SK-N-SH (cell line): ENCODE measurements at places on chromosomes 2 and 18. TPM values are rescaled to one million over a fixed set of nuclear protein-coding genes. Genes with fewer than 3 reads are reported as not detected.

Gene NT5C1B
- polyA plus RNA-seq, result not detected in 2 replicates

Gene ELP2
- 38.3 and 48.5 TPM in 2 replicates for polyA plus RNA-seq

Gene GCKR
- 0.18 and 0.67 TPM in 2 replicates for polyA plus RNA-seq

Gene PID1
- polyA plus RNA-seq, result 0.06 and 0.16 TPM in 2 replicates

Gene IL36B
- not detected in 2 replicates for polyA plus RNA-seq

DNA sequence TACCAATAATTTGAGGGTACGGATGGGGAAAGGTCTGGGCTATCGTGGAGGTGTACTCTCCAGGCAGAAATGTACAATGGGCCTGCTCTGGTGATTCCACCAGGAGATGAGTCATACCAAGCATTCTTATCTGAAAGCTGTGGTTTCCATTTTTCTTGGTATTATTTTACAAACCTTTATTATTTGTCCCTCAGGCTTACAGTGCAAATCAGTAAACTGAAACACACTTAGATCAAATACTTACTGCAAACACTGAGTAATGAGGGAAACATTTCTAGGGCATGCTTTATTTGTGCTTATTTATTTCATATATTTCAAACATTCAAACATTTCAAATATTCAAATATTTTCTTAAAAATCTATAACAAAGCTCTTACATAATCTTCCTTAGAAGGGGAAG lies 319.8 kb downstream of the RND3 start:
- H3K27ac ChIP-seq, result peak overlapping the region; percentile 40
- no peak overlapping the region for H3K4me3 ChIP-seq
- no peaks in the 10 kb centered on the region for H3K27me3 ChIP-seq
- H3K4me1 ChIP-seq, result peaks cover 21% of the 10 kb centered on the region; the same call in 1 of the 2 replicates

- peaks cover 7% of the 10 kb centered on the region; the same call in 1 of the 2 replicates for H3K36me3 ChIP-seq
- no peaks in the 10 kb centered on the region for H3K27me3 ChIP-seq
- H3K4me1 ChIP-seq, result no peaks in the 10 kb centered on the region
- no peak overlapping the region for H3K27ac ChIP-seq
Measured at GRCh38 chr2:30239986-30240752, 8.8 kb downstream of the LBH start.

- H3K4me1 ChIP-seq, result no peaks in the 10 kb centered on the region
- H3K36me3 ChIP-seq, result peaks cover 38% of the 10 kb centered on the region
- no peak overlapping the region for H3K27ac ChIP-seq
Measured at GRCh38 chr2:175136334-175137215, 31.4 kb downstream of the ATF2 start.

DNA sequence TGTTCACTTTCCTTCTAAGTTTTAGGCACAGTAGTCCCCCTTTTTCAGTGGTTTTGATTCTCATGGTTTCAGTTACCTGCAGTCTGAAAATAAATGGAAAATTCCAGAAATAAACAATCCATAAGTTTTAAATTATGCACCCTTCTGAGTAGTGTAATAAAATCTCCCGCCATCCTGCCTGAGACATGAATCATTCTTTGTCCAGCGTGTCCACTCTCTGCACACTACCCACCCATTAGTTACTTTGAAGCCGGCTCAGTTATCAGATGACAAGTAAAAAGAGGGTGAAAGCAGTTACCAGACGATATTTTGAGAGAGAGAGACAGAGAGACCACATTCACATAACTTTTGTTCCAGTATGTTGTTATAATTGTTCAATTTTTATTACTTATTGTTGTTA lies 400.5 kb downstream of the TMX3 start:
- H3K4me1 ChIP-seq, result peaks cover 2% of the 10 kb centered on the region
- no peaks in the 10 kb centered on the region for H3K27me3 ChIP-seq
- DNase-seq, result no peak
- no peaks in the 10 kb centered on the region for H3K36me3 ChIP-seq

- H3K4me1 ChIP-seq, result no peaks in the 10 kb centered on the region
- H3K27ac ChIP-seq, result no peak overlapping the region
- no peaks in the 10 kb centered on the region for H3K27me3 ChIP-seq
- no peak overlapping the region for H3K4me3 ChIP-seq
- no peaks in the 10 kb centered on the region for H3K36me3 ChIP-seq
Measured at GRCh38 chr2:51256736-51257135, 224.8 kb upstream of the NRXN1 start.

- no peak for DNase-seq
- no peaks in the 10 kb centered on the region for H3K36me3 ChIP-seq
- no peak overlapping the region for H3K27ac ChIP-seq
- no peaks in the 10 kb centered on the region for H3K4me1 ChIP-seq
- H3K27me3 ChIP-seq, result no peaks in the 10 kb centered on the region
- no peak overlapping the region for H3K4me3 ChIP-seq
Measured at GRCh38 chr2:10517351-10518043, 69.4 kb upstream of the ODC1 start.

DNA sequence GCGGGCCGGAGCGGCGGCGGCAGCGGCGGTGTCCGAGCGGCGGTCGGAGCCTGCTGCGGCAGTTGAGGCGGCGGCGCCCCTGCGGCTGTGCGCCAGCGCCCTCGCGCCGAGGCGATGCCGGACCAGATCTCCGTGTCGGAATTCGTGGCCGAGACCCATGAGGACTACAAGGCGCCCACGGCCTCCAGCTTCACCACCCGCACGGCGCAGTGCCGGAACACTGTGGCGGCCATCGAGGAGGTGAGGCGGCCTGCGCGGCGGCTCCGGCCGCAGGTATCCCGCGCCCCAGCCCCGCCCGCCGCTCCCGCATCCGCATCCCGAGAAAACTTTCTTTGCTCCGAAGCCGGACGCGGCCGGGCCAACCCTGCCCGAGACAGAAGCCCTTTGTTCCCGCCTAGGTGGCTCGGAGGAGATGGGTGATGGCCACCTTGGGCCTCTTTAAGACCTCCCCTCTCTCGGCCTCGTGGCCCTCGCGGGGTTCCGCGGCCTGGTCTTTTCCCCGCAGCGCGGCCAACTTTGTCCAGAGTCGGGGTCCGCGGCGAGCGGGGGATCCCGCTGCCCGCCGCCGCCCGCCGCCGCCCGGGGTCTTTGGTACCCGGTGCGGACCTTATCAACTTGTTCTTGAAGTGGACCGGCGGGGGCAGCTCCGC lies 504 bp downstream of the ASAP2 start:
- peaks cover 11% of the 10 kb centered on the region for H3K36me3 ChIP-seq
- H3K27me3 ChIP-seq, result no peaks in the 10 kb centered on the region
- peaks cover 12% of the 10 kb centered on the region for H3K4me1 ChIP-seq
- H3K27ac ChIP-seq, result peak overlapping the region; percentile 84
- H3K4me3 ChIP-seq, result peak overlapping the region; percentile 90

DNA sequence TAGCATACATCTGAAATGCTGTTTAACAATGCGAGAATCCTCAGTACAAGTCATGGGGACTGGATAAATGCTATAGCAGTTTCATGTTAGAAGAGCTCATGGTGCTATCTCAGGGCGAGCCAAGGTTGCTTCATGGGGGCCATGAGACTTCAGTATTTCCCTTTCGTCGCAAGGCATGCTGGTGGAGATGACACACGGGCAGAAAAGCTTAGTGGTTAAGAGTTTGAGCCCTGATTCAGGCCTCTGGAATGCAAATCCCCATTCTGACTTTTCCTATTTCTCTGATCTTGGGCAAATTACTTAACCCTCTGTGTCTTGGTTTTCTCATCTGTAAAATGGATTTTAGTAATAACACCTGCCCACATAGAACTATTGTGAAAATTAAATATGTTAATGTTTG lies 57.4 kb upstream of the EPHA4 start:
- H3K36me3 ChIP-seq, result no peaks in the 10 kb centered on the region
- no peak overlapping the region for H3K27ac ChIP-seq
- no peaks in the 10 kb centered on the region for H3K4me1 ChIP-seq
- no peaks in the 10 kb centered on the region for H3K27me3 ChIP-seq
- no peak overlapping the region for H3K4me3 ChIP-seq

DNA sequence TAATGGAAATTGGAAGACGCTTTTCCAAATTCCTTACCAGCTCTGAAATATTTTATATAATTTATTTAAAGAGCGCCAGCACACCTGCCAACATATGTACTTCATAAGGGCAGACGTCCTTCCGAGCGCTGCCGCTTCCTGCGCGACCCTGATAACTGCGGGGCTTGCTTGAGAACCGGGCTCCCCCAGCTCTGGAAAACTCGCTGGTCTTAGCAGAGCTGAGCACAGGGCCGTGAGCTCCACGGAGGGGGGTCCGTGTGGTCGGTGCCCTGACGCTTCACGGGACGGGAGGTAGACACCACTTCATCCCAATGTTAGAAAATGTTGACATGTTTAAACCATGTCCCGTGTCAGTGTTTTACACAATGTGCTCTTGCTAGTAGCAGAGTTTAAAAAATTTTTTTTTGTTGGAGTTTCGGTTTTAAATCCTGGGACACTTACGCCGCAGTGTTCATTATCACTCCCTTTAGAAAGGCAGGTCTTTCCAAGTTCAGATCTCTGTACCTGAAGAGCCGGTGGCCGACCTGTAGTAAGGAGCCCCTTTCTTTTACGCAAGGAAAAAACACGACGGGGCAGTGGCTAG lies 1.6 kb downstream of the NFATC1 start:
- peak overlapping the region; percentile 17; the same call in 1 of the 2 replicates for H3K4me3 ChIP-seq
- DNase-seq, result no peak
- H3K4me1 ChIP-seq, result no peaks in the 10 kb centered on the region; the same call in 1 of the 2 replicates
- H3K36me3 ChIP-seq, result no peaks in the 10 kb centered on the region
- H3K27me3 ChIP-seq, result peaks cover 71% of the 10 kb centered on the region
- H3K27ac ChIP-seq, result no peak overlapping the region

DNA sequence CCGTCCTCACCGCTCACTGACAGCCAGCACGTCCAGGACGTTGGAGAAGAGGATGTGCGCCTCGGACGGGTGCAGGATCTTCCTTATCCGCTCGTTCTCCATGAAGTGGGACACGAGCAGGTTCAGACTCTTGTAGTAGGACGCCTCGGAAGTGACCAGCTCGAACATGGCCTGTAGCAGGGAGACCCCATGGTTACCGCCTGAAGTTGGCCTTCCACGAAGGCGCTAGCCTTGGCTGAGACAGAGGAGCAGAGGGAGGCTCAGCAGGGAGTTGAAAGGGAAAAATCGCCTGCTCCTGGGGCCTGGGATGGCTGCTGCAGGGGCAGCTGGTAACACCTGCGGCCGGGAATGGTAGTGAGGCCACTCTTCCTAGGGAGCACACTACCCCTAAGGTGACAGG lies 24.7 kb downstream of the SNORC start:
- no peak overlapping the region for H3K4me3 ChIP-seq
- H3K36me3 ChIP-seq, result no peaks in the 10 kb centered on the region
- no peaks in the 10 kb centered on the region for H3K27me3 ChIP-seq
- H3K4me1 ChIP-seq, result peaks cover 3% of the 10 kb centered on the region; the same call in 1 of the 2 replicates
- H3K27ac ChIP-seq, result no peak overlapping the region
- no peak for DNase-seq

- no peaks in the 10 kb centered on the region for H3K36me3 ChIP-seq
- no peaks in the 10 kb centered on the region for H3K27me3 ChIP-seq
- peaks cover 10% of the 10 kb centered on the region for H3K4me1 ChIP-seq
- peak overlapping the region; percentile 38; the same call in 1 of the 2 replicates for H3K27ac ChIP-seq
Measured at GRCh38 chr2:20062615-20063545, 11.5 kb upstream of the LAPTM4A start.

GRCh38 chr18:11121443-11121849 lies 27.9 kb downstream of the PIEZO2 start:
- DNase-seq, result no peak
- no peaks in the 10 kb centered on the region for H3K4me1 ChIP-seq
- no peak overlapping the region for H3K4me3 ChIP-seq
- peaks cover 9% of the 10 kb centered on the region; the same call in 1 of the 2 replicates for H3K27me3 ChIP-seq

DNA sequence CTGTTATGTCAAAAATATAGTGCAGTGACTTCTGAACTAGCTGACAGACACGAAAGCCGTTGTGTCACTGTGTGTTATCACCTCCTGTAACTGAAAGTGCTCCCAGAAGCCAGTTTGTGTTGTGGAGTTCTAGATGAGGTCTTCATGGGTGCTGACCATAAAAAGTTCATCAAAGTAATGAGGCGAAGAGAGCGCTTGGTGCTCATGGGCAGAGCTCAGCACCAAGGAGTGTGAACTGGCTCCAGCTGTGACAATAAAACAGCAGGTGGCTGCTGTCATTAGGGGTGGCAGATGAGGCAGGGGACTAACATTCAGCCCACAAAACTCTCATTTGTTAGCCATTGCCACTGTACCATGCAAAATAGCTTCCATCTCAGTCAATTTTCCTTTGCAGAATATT lies 151.1 kb downstream of the ZNF407 start:
- H3K27me3 ChIP-seq, result no peaks in the 10 kb centered on the region
- no peak overlapping the region for H3K27ac ChIP-seq
- peaks cover 4% of the 10 kb centered on the region for H3K36me3 ChIP-seq
- no peak for DNase-seq
- H3K4me1 ChIP-seq, result peaks cover 9% of the 10 kb centered on the region; the same call in 1 of the 2 replicates
- H3K4me3 ChIP-seq, result no peak overlapping the region

- H3K4me1 ChIP-seq, result no peaks in the 10 kb centered on the region
- peak; percentile 54 for DNase-seq
- H3K27me3 ChIP-seq, result no peaks in the 10 kb centered on the region; the same call in 1 of the 2 replicates
- no peaks in the 10 kb centered on the region for H3K36me3 ChIP-seq
Measured at GRCh38 chr2:130759906-130760753, 4.8 kb downstream of the AMER3 start.

- no peaks in the 10 kb centered on the region for H3K4me1 ChIP-seq
- H3K4me3 ChIP-seq, result no peak overlapping the region
- no peaks in the 10 kb centered on the region for H3K27me3 ChIP-seq
Measured at GRCh38 chr2:58299123-58299522, 58.0 kb upstream of the FANCL start.

GRCh38 chr18:12014086-12014485 lies 32.8 kb downstream of the IMPA2 start:
- H3K4me3 ChIP-seq, result no peak overlapping the region
- H3K27ac ChIP-seq, result no peak overlapping the region
- H3K36me3 ChIP-seq, result no peaks in the 10 kb centered on the region
- no peaks in the 10 kb centered on the region for H3K4me1 ChIP-seq
- H3K27me3 ChIP-seq, result peaks cover 83% of the 10 kb centered on the region

- H3K4me3 ChIP-seq, result no peak overlapping the region
- H3K4me1 ChIP-seq, result no peaks in the 10 kb centered on the region; the same call in 1 of the 2 replicates
- peaks cover 10% of the 10 kb centered on the region for H3K27me3 ChIP-seq
- H3K27ac ChIP-seq, result no peak overlapping the region
Measured at GRCh38 chr2:43874776-43875451, 36.1 kb downstream of the ABCG8 start.

DNA sequence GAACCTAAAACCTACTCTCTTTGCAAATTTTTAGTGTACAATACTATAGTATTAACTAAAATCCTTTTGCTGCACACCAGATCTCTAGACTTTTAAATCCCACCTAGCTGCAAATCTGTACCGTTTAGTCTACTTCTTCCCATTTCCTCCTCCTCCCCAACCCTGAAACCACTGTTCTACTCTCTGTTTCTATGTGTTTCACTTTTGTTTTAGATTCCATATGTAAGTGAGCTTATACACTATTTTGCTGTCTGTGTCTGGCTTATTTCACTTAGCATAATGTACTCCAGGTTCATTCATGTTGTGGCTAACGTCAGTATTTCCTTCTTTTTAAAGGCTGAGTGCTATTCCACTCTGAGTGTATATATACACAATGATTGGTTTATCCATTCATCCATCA lies 18.4 kb upstream of the DSC2 start:
- H3K4me3 ChIP-seq, result no peak overlapping the region
- H3K4me1 ChIP-seq, result no peaks in the 10 kb centered on the region
- no peak overlapping the region for H3K27ac ChIP-seq
- DNase-seq, result no peak
- H3K27me3 ChIP-seq, result no peaks in the 10 kb centered on the region
- no peaks in the 10 kb centered on the region for H3K36me3 ChIP-seq

GRCh38 chr2:102509749-102510148 lies 36.7 kb downstream of the SLC9A4 start:
- no peak overlapping the region for H3K27ac ChIP-seq
- no peak for DNase-seq
- H3K36me3 ChIP-seq, result no peaks in the 10 kb centered on the region
- no peaks in the 10 kb centered on the region for H3K4me1 ChIP-seq
